Activated CD4-positive, alpha-beta T cell treated with anti-CD3 and anti-CD28 coated beads, Interleukin-2, amount 50 U/mL, for 1 hour (primary cell): ENCODE measurements at places on chromosomes 2 and 18.

- DNase-seq = no peak
Observed at GRCh38 chr18:42005782-42006181, 50.7 kb downstream of the PIK3C3 start.

DNA sequence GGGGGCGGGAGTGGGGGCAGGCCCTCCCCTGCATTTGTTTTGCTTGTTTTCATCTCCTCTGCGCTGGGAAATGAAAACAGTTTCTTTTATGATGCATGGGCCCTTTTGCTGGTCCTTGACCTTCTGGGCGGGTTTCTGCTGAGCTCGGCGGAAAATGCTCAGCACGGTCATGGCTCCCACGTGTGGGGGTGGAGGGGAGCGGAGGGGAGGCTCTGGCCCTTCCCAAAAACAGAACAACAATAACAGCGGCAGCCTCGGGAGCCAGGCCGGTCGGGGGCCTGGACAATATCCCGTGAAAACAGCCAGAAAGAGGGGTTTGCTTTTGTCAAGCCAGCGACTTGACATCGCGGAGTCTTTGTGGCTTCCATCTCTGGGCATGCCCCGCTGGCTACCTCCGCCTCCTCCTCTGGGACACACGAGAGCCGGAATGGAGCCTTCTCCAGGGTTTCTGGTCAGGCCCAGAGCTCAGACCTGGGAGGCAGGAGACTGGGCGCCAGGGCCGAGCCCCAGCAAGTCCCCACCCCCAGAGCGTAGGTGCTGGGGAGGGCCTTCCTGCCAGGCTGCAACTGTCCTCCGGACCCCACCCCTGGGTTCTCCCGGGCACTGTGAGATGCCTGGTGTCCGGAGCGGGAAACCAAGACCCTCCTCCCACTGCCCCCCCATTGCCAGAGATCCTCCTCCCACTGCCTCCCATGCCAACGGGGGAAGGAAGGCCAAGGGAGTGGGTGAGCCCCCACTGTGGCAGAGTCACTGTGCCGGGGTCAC is 35.9 kb upstream of the SNED1 start:
- no peak for DNase-seq

DNA sequence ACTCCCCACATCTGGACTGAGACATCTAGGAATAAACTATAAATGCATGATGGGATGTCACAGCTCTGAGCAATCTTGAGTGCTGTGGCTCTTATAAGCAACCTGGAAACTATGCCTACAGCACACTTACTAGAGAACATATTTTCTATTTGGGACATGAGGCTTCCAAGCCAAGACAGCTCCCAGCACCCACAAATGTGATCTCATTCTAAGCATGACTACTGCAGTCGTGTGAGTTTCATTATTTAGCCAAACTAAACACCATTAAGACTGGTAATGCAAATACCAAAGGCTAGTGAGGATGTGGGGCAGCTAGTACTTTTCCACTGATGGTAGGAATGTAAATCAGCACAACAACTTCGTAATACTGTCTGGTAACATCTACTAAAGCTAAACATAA is 72.5 kb downstream of the RTTN start:
- DNase-seq = no peak

DNA sequence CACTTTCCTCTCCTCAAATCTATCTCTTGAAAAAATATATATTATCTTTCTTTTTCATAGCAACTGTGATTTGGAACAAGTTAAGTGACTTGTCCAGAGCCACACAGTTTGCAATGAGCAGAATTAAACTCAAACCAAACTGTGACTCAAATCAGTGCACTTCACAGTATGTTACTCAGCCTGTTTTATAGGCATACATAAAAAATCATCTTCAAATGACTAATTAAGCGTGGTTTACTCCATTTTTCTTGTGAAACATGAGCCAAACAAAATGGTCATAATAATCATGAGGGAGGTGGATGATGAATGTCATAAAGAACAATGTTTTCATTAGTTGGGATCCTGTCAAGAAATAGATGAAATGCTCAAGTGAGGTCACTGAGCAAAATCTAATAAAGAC is 6.1 kb upstream of the CCDC178 start:
- no peak for DNase-seq

GRCh38 chr2:63755965-63756364 is 85.7 kb upstream of the UGP2 start:
- no peak for DNase-seq

GRCh38 chr2:181140414-181140813 is 160.0 kb downstream of the UBE2E3 start:
- no peak for DNase-seq

DNA sequence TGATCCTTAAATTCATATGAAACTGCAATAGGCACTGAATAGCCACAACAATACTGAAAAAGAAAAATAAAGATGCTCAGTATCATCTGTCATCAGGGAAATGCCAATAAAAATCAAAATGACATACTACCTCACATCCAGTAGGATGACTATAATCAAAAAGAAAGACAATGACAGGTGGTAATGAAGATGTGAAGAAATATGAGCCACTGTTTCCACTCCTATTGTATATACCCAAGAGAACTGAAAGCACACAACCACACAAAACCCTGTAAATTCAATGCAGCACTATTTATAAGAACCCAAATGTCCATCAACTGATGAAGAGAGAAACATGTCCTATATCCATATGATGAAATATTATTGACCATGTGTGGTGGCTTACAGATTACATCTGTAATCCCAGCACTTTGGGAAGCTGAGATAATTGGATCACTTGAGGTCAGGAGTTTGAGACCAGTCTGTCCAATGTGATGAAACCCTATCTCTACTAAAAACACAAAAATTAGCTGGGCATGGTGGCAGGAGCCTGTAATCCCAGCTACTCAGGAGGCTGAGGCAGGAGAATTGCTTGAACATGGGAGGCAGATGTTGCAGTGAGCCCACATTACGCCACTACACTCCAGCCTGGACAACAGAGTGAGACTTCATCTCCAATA is 39.9 kb downstream of the MAP3K2 start:
- DNase-seq = no peak

- DNase-seq = no peak
Observed at GRCh38 chr18:13615432-13615861, 110.9 kb downstream of the FAM210A start.

DNA sequence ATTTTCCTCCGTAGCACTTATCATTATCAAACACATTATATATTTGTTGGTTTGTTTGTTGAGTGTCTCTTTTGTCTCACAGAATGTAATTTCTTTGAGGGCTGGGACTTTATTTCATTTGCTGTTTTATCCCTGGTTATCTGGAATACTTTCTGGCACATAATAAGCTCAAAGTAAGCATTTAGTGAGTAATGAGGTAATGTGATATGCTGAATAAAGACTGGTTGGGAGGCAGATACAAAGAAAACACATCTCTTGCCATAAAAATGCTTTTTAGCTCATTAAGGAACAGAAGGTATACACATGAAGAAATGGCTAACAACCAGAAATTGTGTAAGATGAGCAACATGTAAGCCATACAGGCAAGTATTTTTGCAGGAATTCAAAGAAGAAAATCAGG is 1411.8 kb downstream of the LRP1B start:
- DNase-seq = no peak

DNA sequence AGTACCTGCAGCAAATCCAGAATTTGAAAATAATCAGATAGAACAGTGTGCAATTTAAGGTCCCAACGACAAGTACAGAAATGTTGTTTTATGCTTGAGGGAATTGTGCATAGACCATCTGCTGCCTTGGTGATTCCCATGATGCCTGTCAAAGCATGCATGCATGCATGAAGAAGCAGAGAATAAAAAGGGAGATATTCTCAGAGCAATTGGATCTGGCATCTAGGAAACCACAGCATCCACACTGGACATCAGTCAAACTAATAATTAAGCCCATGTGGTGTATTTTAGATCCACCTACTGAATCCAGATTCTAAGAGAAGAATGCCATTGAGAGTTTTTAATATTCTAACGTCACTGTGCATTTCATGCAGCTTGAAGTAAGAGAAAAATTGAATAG is 361.2 kb downstream of the FSIP2 start:
- DNase-seq = no peak

DNA sequence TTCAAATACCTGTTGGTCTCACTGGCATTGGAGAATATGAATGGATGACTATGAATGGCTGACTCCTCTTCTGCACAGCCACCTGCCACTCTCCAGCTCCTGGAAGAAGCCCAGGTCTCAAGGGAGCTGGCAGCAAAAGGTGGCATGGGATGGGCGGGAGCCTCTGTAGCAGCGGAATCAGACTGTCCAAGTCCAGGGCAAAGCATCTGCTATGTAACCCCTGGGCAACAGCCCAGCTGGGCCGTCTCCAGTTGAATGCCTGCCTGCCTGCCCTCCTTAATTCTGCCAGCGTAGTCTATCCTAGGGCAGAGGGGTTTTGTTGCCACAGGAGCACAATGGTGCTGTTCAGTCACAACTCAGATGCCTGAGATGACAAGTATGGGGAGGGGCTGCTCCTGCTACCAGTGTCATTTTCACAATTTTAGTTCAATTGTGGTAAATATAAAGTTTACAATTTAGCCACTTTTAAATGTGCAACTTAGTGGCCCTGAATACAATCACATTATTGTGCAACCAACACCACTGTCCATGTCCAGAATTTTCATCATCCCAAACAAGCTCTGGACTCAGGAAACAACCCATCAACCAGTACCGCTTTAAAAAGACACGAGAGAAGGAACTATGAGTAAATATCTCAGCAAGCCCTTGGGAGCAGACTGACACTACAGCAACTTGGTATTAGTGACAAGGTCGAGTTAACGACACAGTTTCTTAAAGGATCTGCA is 115.2 kb downstream of the MYO5B start:
- no peak for DNase-seq

DNA sequence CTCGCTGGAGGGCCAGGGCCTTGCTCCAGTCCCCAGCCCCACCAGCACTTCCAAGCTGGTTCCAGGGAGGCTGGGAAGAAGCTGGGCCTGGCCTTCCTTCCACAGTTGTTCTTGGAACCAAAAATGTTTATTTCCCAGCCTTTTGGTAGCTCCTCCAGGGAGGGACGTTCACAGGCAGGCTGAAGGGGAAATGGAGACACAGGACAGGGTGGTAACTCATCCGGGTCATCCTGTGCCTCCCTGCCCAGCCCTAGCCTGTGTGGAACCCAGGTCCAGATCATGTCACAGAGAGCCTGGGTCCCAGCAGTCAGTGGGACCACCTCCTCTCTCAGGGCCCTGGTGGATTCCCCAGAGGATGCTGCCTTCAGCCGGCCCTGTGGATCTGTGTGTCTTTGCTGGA is 12.5 kb upstream of the ARMC9 start:
- DNase-seq = no peak

GRCh38 chr2:219104107-219105035 is 43.6 kb upstream of the IHH start:
- no peak for DNase-seq

- DNase-seq = no peak
Observed at GRCh38 chr2:229927817-229928321, 5.6 kb downstream of the FBXO36 start.

GRCh38 chr2:200159357-200159707 is 147.2 kb upstream of the SPATS2L start:
- DNase-seq = no peak

DNA sequence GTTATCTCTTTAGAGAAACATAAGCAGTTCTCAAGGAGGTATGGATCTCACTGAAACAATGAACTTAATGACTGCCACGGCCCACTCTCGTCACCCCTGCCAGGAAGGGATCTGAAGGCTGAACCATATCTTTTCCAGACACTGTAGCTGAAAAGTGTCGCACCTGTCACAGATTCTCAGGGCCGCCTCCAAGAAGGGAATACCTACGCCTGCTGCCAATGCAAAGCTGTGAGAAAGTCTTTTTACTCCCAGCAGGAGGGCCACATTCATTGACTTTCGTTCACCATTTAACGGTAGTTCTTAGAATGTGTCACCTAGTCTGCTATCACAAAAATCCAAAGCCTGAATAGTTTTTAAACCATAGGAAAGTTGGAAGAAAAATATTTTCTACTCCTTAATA is 66.7 kb upstream of the SH3BP4 start:
- DNase-seq = no peak

- no peak for DNase-seq
Observed at GRCh38 chr2:241505781-241506201, 2.6 kb downstream of the STK25 start.

- no peak for DNase-seq
Observed at GRCh38 chr2:175734686-175735085, 267.4 kb downstream of the LNPK start.

DNA sequence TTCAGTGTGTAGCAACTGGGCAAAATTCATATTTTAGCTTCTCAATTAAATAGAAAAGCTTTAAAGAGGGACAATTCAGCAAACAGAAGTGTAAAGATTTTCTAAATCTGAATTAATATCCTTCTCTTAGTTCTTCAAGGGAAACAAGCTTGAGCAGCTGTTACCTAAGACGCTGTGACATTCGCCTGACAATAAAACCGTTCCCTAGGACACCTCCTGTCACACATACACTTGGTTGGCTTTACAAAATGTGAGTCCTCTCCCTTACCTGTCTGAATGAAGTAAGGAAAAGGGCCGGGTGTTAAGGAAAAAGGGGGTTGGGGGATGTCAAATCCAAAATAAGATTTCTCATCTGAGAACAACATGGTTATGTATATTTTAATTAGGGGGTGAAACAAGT is 2.1 kb downstream of the SERTAD2 start:
- no peak for DNase-seq
